ENCODE measurements at places on chromosomes 12 and 14.

GRCh38 chr12:115611477-115611876 lies 666.0 kb downstream of the MED13L start:
- DNase-seq: no peak

DNA sequence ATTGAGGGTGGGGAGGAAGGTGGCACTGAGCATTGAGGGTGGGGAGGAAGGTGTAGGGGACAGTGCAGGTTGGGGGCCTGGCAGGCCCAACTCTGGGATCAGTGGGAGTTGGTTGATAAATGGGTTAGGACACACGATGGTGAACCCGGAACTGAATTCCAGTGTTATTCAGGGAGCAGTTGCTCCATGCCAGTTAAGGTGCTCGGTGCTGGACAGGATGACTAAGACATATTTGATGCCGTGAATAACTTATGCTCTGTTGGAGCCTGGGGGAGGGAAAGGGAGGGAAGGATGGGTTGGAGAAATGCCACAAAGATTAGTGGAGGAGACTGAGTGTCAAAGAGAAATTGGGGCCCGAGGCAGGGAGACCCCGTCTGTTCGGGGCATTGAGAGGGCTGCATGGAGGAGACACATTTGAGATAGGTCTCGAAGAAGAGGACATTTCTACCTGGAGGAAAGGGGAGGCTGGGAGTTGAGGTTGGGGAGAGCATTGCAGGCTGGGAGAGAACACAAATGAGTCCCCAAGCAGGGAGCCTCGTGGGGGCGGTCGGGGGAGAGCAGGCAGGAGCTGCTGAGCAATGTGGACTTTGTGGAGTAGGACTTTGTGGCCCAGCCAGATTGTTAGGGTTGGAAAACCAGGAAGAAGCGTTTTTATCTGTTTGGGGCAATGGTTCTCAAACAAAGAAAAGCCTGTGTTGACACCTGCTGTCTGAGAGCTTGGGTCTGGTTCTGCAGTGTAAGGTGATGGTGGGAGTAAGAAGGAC lies 65.3 kb downstream of the IQSEC3 start:
- DNase-seq: no peak

GRCh38 chr12:3292677-3293412 lies 198.2 kb upstream of the PRMT8 start:
- DNase-seq: no peak

- DNase-seq: no peak
Observed at GRCh38 chr14:73816393-73816816, 35.2 kb upstream of the PTGR2 start.

GRCh38 chr14:104868811-104869572 lies 3.9 kb downstream of the CEP170B start:
- DNase-seq: no peak

DNA sequence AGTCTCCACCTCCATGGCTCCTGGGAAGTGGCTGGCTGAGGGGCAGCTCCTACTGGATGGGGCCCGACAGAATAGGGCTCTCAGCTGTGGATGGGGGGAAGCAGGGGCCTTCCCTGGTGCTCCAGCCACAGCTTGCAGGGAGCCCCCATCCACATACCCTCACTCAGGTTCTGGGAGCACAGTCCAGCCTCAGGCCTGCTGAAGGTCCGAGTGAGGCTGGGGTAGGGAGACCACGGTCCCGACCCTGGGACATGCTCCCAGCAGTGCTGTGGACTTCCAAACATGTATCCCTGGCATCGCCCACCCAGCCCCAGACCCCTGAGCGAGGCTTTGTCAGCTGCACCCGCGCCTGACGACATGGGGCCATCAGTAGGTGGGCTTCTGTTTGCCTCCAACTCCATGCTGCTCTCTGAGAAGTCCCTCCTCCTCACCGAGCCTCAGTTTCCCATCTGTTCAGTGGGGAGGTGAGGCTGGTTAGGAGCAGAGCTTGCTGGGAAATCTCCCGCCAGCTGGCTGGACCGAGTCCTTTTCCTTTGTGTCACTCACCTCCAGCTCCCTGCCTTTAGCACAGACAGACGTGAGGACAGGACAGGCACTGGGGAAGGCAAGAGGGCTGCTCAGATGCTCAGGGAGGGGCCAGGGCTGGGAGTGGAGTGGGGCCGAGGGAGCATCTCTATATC lies 9.1 kb upstream of the ATG101 start:
- DNase-seq: no peak

GRCh38 chr12:49789992-49790391 lies 38.2 kb downstream of the NCKAP5L start:
- no peak for DNase-seq

GRCh38 chr14:66920196-66920595 lies 269.0 kb upstream of the GARIN2 start:
- no peak for DNase-seq

DNA sequence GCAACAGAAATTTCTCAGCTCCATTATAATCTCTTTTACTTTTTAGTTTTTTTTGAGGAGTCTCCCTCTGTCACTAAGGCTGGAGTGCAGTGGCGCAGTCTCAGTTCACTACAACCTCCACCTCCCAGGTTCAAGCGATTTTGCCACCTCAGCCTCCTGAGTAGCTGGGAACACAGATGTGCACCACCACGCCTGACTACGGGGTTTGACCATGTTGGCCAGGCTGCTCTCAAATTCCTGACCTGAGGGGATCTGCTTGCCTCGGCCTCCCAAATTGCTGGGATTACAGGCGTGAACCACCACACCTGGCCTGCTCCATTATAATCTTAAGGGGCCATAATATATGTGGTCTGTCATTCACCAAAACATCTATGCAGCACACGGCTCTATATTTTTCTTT lies 23.4 kb downstream of the HNRNPC start:
- DNase-seq: no peak

DNA sequence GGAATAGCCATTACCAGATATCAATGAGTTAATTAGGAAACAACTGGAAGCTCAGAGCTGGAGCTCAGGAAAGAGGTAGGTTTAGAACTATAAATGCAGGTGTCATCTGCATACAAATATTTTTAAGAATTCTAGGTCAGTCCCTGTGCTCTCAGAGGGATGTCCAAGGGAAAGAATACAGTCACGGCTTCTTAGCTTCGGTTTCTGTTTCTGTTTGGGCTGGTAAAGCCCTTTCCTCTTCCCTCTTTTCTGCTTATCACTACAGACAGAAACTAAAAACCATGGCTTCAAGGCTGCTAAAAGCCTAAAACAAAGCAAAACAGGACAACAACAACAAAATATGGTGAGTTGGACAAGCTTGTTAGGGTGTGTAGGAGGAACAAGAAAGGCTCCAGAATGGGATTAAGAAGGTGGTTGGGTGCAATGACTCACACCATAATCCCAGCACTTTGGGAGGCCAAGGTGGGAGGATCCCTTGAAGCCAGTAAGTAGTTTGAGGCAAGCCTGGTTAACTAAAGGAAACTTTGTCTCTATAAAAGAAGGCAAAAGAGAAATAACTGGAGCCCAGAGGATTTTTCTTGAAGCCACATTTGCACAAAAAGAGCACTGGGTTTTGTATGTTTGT lies 113.0 kb downstream of the SEC23A start:
- no peak for DNase-seq

- no peak for DNase-seq
Observed at GRCh38 chr12:4296751-4297150, 23.2 kb downstream of the CCND2 start.

- DNase-seq: no peak
Observed at GRCh38 chr14:73924337-73924736, 25.6 kb downstream of the FAM161B start.

- DNase-seq: no peak
Observed at GRCh38 chr12:124881123-124881522, 17.5 kb upstream of the SCARB1 start.

- DNase-seq: no peak
Observed at GRCh38 chr12:26010293-26010821, 51.9 kb downstream of the RASSF8 start.

DNA sequence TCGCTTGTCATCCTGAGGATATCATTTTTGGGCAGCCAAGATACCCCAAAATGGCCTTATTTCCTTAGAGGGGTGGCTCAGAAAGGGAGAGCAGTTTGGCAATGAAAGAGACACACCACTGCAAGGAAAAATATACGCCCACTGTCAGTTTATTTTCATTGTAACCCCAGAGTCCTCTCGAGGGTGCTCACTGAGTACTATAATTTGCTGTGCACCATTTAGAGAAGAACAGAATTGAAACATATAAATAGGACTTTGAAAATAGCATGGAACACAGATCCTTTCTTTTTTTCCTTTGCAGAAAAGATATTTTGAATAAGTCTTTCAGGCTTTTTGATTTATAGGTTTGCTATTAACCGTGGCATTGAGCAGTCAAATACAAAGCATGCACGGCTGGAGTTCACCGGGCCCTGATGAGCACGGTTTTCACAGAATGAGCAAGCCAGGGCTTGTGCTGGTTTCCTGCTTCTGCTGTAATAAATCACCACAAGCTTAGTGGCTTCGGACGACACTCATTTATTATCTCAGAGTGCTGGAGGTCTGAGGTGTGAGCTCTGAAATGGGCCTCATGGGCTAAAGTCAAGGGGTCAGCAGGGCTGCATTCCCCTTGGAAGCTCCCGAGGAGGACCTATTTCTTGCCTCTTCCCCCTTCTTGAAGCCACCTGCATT lies 152.3 kb downstream of the ZNF664 start:
- no peak for DNase-seq

DNA sequence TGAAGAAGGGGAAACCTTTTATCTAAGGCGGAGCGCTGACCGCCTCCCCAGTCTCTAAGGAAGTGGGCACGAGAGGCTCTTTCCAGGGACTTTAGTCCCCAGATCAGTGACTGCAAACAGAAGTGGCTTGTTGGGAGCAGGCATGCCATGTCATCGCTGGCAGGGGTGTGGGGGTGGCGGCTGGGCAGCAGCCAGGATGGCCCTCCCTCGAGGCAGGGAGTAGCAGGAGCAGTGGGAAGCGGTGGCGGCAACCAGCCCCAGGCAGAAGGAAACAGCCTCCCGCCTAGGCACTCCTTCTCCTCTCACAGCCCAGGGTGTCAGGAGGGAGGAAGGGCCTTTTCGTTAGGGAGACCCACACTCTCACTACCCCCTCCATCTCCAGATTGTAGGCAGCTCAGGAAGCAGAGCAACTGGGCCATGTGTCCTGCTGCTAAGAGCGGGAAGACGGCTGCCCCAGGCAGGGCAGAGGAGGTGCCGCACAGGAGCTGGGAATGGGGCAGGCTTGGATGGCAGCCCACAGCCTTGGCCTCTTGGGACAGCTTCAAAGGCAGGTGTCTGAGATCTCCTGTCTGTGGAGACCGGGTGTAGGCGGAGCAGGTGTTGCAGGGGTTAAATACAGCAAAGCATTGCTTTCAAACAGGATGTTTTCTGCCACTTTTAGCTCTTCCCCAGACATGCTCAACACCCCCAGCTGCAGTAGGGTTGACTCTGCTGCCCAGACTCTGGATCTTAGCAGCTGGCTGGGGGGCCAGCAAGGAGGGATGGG lies 21.8 kb downstream of the VDR start:
- no peak for DNase-seq

GRCh38 chr14:105860615-105861580 lies 334.5 kb downstream of the TMEM121 start:
- no peak for DNase-seq

- no peak for DNase-seq
Observed at GRCh38 chr12:64010069-64010686, 165.7 kb downstream of the SRGAP1 start.

DNA sequence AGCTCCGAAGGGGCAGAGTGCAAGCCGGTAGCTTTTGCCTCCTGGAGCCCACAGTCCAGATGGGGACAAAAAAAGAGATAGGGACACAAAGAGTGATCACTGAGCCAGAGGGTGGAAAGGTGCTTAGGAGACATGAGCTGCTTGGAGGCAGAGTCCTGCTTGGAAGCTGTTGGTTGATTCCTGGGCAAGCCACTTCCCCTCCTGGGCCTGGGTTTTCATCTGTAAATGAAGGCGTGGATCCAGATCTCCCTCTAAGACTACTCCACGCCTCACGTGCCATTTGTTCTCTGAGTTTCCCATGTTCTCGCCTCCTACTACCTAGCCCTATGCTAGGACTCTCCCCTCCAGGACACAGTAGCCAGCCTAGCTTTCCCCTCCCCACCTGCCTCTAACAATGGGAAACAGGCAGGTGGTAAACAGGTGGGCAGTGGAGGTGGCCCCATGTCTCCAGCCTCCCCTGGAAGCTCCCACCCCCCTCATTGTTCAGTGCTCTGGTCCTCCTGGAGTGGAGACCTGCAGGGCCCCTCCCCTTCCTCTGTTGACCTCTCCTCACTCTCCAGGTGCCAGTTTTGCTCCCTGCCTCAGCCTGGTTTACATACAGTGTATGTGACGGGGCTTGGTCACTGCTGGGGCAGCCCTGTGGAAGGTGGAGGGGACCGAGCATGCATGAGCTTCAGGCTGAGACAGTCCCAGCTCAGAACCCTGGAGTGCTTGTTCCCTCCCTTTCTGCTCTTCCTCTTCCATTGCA lies 3.8 kb downstream of the SERPINA3 start:
- DNase-seq: no peak
